ENCODE measurements at places on chromosomes 11 and 22.

- DNase-seq = no peak
These were observed 15.9 kb upstream of the LRRC32 start for GRCh38 chr11:76686261-76687079.

GRCh38 chr11:123505546-123506299, 75.7 kb downstream of the GRAMD1B start:
- DNase-seq = no peak

DNA sequence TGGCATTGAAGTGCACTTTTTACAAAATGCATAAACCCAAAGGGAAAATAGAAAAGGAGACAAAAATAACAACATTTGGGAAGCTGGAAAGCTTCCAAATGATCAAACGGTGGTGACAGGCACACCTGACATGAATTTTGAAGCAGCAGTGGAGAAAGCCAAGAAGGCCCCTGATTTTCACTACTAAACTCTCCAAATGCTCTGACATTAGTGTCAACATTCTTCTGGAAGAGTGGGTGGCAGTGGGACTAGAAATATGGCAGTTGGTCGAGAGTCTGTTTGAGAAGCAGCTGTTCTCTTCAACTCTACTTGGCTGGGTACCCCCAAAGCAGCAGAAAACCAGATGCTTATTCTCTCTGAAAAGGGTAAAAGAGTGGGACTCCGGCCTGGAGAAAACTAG, 12.3 kb upstream of the APOA5 start:
- DNase-seq = no peak

DNA sequence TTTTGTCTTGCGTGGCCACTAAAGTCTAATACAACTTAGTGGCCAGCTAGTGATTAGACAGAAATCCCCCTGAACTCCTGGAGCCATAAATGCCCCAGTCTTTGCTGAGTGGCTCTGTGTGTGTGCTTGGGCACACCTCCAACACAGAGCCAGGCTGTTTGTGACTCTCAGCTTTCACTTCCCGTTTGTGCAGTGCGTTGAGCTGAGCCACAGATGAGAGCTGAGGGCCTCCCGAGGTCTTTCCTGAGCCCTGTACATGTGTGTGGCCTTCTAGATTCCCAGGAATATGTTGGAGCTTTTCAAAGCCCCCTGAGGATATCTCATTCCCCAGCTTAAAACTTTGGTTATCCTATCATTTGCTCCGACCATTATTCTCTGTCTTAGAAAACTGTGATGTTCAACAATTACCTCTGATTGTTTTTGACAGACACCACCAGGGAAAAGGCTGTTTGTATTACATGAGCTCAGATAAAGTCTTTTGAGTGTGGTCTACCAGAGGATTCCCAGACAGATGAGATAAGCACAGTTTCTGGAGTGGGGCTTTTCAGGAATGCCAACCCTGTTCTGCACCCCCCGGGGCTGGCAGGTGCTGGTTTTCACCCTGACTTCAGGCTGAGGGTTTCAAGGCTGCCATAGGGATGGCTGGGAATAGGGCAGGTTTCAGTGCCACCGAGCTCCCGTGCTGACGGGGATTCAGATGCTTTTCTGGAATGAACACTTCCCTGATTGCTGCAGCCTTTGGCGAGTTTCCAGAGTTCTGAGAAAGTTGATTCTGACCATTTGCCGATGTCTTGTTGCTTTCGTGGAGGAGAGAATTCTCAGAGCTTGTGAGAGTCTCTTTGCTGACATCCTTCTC, 23.8 kb downstream of the IGHMBP2 start:
- peak; percentile 10 for DNase-seq

Data from hypothalamus (tissue), 51 donors.